Right hindlimb (tissue), 1 donor: ENCODE measurements at places on chromosomes 5 and 9.

DNA sequence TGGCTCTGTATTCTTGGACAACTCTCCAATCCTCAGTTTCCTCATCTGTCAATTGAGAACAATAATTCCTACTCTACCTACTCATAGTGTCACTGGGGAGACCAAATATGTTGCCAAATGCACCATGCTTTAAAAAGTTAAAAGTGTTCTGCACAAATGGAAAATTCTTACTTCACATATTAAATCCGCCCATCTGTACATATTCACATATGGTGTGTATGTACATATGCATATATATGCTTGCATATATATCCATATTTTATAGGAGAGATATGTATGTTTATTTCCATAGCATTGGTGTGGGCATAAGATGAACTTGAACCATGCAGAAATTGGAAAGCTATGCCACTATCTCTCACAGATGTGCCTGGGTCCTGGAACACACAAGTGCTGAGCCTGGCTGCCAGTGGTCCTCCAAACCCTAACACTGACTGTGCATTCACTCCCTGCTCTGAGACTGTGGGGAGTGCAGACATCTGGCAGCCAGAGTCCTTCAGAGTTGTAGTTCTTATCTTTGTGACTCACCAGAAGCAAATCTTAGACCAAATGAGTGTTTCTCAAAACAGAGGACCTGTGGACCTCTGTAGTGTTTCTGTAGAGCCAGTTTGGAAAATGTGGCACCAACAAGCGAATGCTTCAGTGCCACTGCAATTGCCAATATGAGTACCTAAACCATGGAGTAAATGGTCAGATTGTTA, 168.7 kb downstream of the GRIA1 start:
- DNase-seq = no peak

DNA sequence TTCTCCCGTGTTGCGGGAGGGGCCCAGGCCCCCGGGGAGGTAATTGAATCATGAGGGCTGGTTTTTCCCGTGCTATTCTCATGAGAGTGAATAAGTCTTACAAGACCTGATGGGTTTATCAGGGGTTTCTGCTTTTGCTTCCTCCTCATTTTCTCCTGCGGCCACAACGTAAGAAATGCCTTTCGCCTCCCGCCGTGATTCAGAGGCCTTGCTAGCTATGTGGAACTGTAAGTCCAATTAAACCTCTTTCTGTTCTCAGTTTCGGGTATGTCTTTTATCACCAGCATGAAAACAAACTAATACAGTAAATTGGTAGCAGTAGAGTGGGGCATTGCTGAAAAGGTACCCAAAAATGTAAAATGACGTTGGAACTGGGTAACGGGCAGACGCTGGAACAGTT, 1035.1 kb downstream of the DTWD2 start:
- no peak for DNase-seq

DNA sequence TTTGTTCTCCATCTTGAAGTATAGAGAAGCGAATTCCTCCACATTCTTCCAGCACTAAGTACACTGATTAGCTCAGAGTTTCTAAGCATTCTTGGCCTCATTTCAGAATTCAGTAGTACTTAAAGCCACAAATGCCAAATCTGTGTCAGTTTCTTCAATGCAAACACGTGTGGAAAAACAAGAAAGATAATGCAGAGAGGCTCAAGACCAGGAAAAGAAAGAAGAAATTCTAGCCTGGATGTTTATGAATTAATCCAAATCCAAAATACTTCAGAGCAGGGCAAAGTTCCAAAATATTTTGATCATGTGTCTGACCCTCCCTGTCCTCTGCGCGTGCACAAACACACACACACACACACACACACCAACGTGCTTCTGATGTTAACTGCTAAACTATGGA, 457.6 kb downstream of the SLCO4C1 start:
- peak; percentile 22 for DNase-seq

DNA sequence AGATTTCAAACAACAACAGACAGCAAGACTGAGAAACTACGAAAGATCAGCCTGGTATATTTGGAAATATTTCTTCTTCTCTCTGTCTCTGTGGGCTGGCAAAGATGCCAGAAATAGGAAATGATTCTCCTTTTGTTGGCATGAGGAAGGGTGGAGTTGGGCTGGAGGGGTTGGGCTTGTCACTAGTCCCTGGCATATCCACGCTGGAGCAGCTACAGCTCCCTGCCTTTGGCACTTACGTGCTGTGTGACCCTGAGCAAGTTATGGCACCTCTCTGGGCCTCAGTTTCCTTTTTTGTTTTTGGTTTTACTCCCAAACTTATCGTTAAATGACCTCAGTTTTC, 354 bp upstream of the KCNMB1 start:
- DNase-seq = no peak

GRCh38 chr9:122325124-122325523, 45.7 kb upstream of the PTGS1 start:
- no peak for DNase-seq

DNA sequence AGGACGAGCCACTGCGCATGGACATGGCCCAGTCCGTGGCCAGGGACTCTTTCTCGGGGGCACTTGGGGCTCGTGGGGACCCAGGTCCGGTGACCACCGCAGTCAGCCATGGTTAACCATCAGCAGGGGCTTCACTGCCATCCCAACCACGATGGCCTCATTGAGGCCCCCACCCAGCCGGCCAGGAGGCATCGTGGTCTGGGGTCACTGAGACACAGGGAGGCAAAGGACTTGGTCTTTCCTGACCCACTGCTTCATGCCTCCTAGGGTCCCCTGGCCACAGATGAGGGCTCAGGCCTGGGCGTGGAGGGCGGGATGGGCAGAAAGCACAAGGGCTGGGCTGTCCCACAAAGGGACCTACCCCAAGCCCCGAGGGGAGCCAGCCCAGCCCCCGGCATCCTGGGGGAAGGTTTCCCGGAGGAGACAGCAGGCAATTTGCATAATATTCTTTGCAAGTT, 6.6 kb downstream of the NACC2 start:
- no peak for DNase-seq

DNA sequence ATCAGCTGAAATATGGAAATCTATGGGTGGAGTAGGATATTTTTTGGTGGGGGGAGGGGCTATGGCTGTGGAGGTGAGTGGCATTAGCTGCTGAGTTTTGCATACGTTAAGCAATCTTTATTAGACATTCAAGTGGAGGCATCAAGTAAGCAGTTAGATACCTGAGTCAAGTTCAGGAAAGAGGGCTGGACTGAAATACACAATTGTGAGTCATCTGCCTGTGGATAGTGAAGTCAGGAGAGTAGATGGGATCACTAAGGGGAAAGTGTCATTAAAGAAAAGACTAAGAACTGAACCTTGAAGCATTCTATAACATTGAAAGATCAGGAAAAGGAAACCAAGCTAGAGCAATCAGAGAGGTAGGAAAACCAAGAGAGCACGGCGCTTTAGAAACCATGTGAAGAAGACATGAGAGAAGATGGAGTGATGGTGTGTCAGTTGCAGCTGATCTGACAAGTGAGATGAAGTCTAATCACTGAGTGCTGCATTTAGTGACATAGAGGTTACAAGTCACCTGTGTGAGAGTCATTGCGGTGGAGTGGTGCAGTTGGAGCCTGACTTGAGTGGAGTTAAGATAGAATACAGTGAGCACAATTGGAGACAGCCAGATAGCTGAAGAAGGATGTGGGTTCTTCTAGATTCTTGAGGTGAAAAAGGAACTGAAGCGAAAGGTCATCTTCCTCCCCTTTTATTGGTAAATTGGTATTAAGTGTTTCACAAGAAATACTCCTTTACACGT, 88.7 kb downstream of the PIP5K1B start:
- DNase-seq = no peak

GRCh38 chr5:143879646-143880045, 67.7 kb downstream of the HMHB1 start:
- no peak for DNase-seq

GRCh38 chr5:132419502-132420468, 50.3 kb downstream of the SLC22A5 start:
- DNase-seq = peak; percentile 84

DNA sequence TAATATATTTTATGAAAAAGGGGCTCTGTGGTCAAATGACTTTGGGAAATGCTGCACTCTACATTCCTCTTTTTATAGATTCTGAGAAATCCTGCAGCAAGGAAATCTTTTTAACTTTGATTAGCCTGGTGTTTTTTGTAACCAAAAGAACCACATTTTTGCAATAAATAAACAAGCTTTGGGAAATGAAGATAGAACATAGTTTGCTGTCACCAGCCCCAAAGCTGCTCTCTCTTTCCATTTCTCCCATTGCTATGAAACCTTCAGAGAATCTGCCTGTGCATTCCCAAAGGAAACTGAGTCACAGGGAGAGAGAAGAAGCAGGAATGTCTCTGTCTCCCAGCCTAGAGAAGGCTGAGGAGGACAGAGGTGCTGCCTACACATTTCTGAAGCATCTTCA, 59.0 kb downstream of the COL15A1 start:
- no peak for DNase-seq

DNA sequence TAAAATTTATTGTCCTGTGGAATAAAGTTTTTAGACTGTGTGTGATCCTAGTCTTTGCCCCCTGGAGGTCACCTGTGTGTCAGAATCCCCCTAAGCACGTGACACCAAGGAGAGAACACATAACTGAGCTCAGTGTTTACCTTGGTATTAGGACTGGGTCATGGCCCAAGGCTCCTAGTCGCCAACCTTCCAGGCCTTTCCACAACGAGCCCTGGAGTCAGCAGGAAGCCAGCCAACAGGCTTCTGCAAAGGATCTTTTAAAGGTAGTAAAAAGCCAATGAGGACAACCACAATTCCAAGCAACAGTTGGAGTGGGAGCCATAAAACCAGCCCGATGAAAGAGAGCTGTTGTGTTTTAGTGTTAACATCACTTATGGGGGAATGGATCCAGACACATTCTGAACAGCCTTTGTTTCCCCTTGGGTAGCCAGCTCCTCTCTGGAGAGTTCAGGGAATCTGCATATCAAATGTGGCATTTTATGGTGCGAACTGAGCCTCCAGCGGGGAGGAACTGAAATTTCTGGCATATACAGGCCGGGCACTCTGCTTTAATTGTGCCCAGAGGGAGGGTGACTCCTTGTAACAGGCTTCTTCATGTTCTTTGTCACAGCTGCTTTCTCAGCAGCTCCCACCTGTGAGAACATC, 239.9 kb downstream of the FSTL4 start:
- DNase-seq = no peak

GRCh38 chr9:104482921-104483570, 21.0 kb upstream of the OR13F1 start:
- DNase-seq = no peak

GRCh38 chr9:123453831-123454321, 97.9 kb downstream of the CRB2 start:
- DNase-seq = peak; percentile 69

DNA sequence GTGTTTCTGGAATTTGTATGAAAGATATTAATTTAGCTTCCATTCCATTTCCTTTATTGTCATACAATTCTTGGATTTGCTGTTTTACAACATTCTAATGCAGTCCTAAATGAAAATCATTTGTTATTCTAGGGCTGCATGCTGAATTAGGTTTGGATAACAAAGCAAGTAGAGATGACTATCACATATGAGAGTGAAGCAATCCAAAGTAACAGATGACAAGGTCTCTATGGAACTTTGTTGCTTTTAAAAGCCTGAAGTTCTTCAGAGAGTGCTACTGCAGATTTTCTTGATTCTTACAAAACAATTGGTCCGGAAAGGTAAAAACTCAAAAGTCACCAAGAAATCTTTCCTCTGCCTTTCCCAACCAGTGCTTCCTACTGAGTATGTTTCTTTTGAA, 56.9 kb upstream of the VCAN start:
- no peak for DNase-seq

- DNase-seq = no peak
Measured at GRCh38 chr9:76628155-76628554, 136.1 kb upstream of the PCA3 start.

DNA sequence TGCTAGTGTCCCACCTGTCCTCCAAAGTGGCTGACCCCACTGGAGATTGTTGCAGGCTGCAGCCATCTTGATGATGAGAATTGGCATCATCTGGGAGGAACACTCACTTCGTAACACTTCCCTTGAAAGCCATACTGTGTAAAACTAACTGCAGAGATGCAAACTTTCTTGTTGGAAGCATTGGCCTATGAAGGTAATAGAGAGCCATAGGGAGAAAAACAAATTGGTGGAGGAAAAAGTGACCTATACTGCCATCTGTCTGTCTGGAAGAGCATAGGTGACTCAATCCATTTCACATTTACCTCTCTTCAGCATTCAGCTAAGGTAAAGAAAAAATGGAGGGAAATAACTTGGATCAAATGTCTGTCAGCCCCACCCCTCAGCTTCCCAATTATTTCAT, 473.4 kb downstream of the NTRK2 start:
- no peak for DNase-seq

- no peak for DNase-seq
Measured at GRCh38 chr5:134070725-134071613, 43.5 kb upstream of the TCF7 start.

DNA sequence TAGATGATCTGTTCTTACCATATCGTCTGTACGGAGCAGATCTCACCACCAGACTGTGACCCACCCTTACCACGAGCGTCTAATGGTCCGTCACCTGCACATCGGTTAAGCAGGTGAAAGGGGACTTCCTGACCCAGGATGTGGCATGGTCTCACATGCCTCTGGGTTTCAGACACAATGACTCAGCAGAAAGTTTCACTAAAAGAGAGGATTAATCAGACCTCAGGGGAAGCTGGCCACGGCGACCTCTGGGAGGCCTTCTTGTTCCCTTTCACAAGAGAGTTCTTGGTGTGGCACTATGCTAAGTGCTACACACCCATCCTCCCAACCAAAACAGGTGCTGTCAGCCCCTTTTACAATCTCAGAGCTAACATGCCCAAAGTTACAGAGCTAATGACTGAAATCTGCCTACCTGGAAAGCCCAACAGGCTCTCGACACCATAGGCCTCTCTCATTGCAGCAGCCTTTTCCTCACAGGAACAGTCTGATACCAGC, 41.6 kb downstream of the ADAMTS12 start:
- DNase-seq = no peak

DNA sequence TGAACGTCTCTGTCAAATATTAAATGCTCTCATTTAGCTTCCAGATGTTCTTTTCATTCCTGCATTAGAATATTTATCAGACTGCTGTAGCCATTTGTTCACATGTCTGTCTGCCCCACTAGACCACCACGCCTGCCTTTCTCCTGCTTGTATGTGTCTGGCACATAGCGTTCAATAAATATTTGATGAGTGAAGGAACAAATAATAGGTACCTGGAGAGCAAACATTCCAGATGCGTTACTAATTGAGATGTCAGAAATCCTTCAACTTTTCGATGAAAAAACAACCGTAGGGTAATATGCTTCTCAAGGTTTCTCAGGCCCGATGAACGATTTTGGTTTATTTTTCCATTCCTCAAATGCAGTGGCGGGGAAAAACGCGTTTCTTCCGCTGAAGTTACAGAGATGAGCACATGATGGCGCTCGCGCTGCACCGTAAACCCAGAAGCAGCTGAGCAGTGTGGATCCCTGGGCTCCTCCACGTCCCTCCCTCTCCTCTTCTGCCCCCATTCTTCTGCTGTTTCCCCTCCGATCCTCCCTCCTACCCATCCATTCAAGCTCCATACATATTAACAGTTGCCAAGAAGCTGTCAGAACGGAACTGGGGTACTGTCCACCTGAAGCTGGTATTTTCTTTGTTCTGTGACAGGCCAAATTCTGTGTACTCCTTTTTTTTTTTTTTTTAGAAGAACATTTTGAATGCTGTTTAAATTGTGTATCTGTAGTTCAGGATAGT, 245.4 kb downstream of the MPDZ start:
- DNase-seq = peak; percentile 85

- no peak for DNase-seq
Measured at GRCh38 chr5:59466271-59466670, 427.3 kb downstream of the PDE4D start.
